ENCODE measurements at places on chromosomes 16 and 17.

- no peak for ATAC-seq
These were observed 60.8 kb downstream of the WDR45B start for GRCh38 chr17:82587234-82588086.

DNA sequence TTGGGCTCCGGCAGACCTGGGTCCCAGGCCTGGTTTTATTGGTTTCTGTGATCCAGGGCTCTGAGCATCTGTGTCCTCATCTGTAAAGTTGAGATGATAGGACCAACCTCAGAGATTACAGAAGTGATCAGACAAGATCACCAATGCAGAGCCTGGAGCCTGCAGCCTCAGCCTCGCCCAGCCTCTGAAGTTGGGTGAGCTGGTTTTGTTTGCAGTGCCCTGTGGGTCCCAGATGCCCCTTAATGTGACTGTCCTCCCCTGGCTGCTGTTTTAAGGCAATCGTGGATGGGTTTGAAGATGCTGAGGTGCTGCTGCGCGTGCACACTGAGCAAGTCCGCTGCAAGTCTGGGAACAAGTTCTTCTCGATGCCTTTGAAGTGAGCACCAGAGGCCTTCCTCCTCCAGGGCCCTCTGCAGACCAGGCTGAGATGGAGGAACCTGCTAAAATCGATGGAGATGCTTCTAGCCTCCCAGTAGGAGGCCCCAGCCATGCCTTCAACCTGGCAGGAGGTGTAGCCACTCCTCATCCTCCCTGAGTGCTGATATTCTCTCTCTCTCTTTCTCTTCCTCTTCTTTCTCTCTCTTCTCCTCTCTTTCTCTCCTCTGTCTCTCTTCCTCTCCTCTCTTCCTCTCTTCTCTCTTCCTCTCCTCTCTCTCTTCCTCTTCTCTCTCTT, 5.6 kb upstream of the MMP15 start:
- ATAC-seq, result no peak

DNA sequence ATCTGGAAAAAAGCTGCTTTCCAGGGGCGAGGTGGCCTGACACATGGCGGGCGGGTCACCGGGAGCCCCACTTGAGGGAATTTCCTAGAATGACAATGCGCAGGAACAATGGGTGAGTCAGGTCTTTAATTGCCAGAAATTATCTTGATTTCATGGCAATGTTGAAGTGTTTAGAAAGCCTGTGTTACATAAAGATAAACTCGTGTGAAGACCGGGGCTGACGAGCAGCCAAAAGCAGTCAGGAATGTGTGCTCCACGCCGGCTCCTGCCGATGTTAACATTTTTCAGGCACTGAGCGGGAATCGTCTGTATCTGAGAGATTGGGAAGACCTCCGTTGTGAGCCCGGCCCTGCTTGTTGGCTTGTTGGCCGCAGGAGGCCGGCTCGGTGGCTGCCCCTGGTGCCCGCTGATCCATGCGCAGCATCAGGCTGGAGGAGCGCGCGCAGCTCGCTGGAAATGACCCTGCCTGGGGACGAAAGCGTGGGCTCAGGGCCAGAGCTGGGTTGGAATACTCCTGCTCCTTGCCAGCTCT, 353.1 kb downstream of the FOXL1 start:
- no peak for ATAC-seq

GRCh38 chr16:23754594-23755483, at the start of gene CHP2:
TSS of gene CHP2 (plus strand) at chr16:23755026. CDS start at chr16:23755050, 24 bp downstream.
- ATAC-seq, result no peak

GRCh38 chr16:50932348-50932935, 190.6 kb downstream of the CYLD start:
- no peak for ATAC-seq

GRCh38 chr16:12951392-12951791, 50.0 kb downstream of the SHISA9 start:
- ATAC-seq, result no peak

- no peak for ATAC-seq
These were observed 42.5 kb upstream of the TANC2 start for GRCh38 chr17:62923258-62924150.

- ATAC-seq, result no peak
These were observed 15.3 kb downstream of the HSD11B2 start for GRCh38 chr16:67445913-67446907.

DNA sequence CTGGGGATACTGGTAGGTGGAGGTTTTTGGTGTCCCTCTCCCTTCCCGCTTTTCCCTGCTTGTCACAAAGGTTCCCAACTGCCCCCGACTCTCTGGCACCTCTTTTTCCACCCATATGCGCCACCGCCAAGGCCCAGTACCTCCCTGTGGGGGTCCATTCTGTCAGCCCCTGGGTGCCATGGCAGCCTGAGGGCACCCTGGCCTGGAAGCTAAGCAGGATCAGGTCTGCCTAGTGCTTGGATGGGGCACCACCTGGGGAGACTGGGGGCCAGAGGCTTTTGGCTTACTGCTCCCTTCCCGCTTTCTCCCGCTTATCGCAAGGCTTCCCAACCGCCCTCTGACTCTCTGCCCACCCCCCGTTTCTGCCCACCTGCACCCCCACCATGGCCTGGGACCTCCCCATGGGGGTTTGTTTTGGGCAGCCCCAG, 2286.4 kb downstream of the TP53TG3F start:
- ATAC-seq, result no peak

DNA sequence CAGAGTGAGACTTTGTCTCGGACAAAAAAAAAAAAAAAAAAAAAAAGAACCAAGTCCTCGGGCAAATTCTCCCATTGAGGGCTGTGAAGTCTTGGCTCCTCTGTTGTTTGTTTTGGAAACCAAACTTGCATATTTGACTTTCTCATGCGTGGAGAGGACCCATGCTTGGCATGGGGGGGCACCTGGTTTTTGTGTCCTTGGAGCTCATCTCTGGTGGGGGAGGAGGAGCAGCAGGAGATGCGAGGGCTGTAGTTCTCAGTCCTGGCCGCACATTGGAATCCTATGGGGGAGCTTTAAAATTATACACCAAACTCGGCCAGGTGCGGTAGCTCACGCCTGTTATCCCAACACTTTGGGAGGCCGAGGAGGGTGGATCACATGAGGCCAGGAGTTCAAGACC, 74.5 kb downstream of the ABCC6 start:
- no peak for ATAC-seq

DNA sequence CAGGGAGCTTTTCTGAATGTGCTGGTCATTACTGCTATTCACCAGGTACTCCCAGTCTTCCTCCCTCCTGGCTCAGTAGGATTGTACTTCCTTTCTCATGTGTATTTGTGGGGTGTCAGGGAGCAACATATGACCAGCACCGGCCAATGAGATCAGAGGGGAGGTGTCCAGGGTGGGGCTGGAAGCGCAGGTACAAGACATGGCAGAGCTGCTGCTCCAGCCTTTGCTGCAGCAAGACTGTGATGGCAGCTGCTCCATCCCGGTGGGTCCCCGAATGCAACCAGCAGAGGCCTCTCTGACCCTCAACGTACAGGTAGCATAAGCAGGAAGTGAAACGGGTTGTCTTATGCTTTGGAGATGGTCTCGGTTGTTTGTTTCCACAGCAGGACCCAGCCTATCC, 53.8 kb upstream of the CACNG5 start:
- no peak for ATAC-seq
